ENCODE measurements at places on chromosomes 11 and 22.

DNA sequence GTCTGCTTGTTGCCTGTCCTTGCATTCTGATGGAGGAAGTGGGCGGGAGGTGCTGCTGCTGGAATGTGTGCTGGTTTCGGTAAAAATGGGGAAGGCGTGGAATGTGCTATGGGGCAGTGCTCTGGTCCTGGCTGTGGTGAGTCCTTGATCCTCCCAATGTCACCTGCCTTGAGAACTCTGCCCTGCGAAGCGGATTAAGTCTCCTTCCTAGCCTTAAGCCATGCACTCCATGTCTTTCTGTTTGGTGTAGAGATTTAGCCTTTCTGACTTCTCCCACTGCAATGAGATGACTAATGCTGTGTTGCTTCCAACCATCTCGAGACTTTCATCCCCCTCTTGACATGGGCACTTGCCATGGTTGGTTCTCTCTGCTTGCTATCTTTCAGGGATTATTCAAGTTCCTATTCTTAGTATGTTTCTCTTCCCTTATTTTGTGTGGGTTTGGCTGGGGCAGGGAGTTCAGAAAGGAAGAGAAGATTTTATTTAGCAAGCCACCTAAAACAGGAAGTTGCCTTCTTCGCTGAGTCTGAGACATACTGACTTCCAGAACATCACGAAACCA, 687.9 kb downstream of the NTM start:
- DNase-seq, result no peak

DNA sequence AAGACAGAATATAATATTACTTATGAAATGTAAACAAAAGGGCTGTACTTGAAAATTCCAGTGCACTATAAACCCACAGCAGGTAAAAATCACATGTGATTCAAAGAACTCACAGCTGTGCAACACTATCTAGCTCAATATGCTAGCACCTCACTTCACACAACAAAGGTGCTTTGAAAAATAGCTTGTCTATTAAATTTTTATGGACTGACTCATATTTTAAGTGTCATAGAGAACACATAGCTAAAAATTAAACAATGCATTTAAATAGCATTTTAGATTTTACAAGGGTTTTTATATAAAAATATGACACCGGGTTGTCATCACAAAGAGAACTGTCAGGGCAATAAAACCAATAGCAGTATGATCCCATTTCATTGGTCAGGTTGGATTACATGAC, 1390.5 kb upstream of the TENM4 start:
- DNase-seq, result no peak

- DNase-seq, result no peak
These were observed at the start of gene PITPNM1 for GRCh38 chr11:67504950-67505581. TSS of gene PITPNM1 (minus strand) at chr11:67505363. CDS start at chr11:67504180, 1,183 bp downstream.

GRCh38 chr22:37784829-37785495, 22.8 kb upstream of the GCAT start:
- no peak for DNase-seq

DNA sequence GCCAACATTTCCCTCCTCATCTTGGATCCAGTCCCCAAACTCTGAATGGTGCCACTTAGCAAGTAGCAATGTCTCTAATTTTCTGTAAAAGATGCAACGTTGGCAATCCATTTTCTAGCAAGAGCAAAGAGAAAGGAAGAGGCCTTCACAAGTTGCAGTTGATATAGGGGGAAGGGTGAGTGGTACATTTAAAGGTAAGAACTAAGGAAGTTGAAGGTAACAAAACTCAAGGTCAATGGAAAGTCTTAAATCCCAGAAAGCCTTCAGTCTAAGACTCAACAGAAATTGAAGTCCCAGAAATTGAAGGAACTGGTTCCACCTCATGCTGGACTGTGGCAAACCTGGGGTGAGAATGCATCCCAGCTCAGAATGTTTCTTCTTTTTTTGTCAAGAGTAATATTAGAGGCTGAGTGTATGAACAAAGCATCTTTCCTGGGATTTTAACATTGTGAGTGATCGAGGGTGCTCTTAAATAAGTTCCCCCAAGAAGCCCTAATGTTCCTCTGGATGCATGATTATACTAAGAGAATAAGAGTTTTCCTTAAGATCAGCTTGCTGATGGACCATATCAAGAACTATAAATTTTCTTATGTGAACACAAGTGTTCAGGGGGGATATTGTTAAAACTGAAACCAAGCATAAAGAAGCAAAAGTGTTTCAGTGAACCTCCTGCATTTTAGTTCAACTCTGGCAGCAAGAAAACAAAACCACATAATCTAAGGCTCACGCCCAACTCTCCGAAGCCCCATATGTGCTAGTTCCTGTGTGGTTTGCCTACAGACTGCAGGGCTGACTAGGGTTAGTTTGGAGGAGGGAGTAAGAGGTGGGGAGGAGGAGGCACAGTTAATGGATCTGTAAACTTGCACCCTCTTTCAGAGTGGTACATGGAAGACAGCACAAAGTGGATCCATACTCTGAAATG, at the start of gene GRAP2:
Gene GRAP2, plus strand, starts transcription at position 779 of the 922 bp plus-strand sequence. CDS start 46,023 bp downstream, outside the sequence.
- no peak for DNase-seq

- DNase-seq, result no peak
These were observed 92.7 kb downstream of the RPL27A start for GRCh38 chr11:8775332-8775731.

- no peak for DNase-seq
These were observed 974.6 kb upstream of the RAG2 start for GRCh38 chr11:37572491-37573171.

- no peak for DNase-seq
These were observed 8.8 kb downstream of the SCGB2A1 start for GRCh38 chr11:62217191-62217748.

- no peak for DNase-seq
These were observed 886 bp upstream of the P4HA3 start for GRCh38 chr11:74312326-74312725.

GRCh38 chr22:42649246-42650099, at the start of gene CYB5R3:
TSS of gene CYB5R3 (minus strand) at chr22:42649392. CDS start at chr22:42649315, 77 bp downstream.
- DNase-seq, result no peak

GRCh38 chr11:130369141-130369691, 54.5 kb upstream of the ZBTB44 start:
- DNase-seq, result no peak

GRCh38 chr22:44729391-44730021, 22.9 kb upstream of the ARHGAP8 start:
- DNase-seq, result no peak

DNA sequence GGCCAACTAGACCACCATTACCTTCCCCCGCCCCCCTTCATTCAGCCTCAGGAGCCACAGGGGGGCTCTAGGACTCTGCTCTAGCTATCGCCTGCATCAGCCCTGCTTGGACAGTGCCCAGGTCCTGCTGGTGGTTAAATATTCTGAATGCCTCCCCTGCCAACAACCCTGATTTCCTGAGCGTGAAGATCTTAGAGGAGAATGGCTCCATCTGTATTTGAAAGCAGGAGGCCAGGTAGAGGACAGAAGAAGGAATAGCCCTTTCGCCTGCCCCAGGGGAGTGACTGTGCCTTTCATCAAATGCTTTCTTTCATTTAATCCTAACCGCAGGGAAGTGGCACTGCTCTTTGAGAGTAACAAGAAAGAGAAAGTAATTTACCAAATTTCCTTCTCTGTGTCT, 69.2 kb downstream of the ISX start:
- no peak for DNase-seq

GRCh38 chr22:39997939-39998726, 3.4 kb downstream of the FAM83F start:
- no peak for DNase-seq

DNA sequence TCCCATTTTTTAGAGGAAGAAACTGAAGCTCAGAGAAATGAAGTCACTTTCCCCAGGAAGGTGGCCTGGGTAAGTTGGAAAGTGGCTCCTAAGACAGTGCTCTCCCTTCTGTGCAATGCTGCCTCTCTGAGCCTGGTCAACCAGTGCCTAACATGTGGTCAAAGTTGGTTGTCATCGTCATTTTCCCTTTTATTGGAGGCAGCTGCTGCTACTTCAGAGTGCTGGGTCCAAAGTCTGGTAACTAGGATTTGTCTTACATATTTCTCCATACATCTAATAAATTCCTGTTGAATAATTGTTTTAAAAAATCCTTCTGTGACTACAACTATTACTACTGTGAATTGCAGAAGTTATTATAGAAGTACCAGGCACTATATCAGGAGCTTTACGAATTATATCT, 48.1 kb downstream of the TECTA start:
- DNase-seq, result no peak

All from NCI-H1436 treated with DMSO at 0.1 percent for 48 hours (cell line).